ENCODE measurements at places on chromosomes 11 and 22. TPM values are rescaled to one million over a fixed set of nuclear protein-coding genes. Genes with fewer than 3 reads are reported as not detected.

DNA sequence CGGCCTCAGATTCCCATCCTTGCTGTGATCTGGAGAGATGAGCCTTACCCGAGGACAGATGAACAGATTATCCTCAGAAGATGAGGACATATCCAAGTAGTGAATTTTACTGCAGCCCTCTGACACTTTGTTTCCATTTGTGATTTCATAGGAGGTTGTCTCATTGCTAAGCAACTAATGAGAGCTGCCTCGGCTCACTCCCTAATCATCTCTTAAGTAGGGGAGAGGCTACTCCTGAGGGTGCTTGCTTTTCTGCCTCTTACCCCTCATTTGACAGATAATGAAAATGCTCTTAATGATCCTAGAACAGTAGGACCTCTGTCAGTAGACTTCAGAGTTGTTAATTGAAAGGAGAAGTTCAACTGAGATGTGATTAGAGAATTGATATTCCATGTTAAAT, 150.9 kb downstream of the TBC1D22A start:
- DNase-seq = no peak

Gene CENPM
- total RNA-seq = 59.3 TPM

Gene APOA4
- total RNA-seq = not detected

DNA sequence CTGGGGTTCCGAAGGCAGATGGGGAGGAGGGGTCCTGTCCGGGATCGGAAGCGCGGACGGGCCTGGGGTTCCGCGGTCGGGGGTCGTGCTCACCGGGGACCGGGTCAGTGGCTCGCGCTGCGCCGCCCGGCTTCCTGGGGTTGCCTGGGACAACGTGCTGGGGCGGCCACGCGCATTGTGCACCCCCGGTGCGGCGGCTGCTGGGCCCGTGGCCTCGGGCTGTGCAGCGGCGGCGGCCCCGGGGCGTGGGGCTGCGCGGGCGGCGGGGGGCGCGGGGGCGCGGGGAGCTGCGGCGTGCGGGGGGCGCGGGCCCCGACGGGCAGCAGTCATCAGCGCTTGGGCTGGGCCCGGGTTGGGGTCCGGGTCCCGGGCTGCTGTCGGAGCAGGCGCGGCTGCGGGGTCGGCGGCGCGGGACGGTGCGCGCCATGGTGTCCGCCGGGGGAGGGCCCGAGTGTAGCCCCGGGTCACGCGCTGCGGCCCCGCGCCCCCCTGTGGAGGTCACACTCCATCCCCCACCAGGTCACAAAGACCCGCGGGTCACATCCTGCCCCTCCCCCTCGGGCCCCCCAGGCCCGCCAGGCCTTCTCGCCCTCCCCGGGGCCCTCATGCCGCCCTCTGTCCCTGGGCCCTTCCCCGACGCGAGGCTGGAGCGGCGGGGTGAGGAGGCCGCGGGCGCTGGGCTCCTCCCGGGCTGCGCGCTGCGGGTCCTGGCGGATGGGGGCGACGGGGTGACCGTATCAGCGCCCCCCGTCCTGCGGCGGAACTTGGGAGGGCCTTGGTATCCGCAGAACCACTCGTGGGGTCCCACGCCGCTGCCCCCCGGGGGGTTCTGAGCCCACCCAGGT, at the start of gene TTLL8:
TSS of gene TTLL8 (minus strand) at position 238 of the 845 bp plus-strand sequence.
- DNase-seq = no peak

Gene RASSF10
- total RNA-seq = not detected

Gene OR6A2
- total RNA-seq = 0.53 TPM

DNA sequence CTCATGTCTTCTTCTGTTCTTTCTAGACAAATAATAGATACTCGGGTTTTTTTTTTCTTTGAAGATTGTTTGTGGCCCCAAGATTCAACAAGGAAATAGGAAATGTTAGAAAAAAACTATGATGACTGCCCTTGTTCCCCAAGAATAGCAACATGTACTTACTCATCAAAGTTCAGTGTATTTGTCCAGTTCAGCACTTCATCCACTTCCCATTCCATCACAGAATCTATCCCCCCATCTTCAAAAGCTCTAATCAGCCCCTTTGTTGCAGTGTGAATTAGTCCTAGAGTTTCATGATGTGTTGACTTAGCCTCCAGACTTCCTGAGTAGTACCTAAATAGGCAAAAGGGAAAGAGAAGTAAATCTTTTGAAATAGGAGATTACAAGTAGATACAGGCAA, 74.3 kb downstream of the C11orf65 start:
- DNase-seq = no peak

Gene PAFAH1B2
- 72.3 TPM for total RNA-seq

GRCh38 chr11:57426929-57427726, at the start of gene SLC43A3:
Gene SLC43A3 (minus strand): TSS chr11:57427121. CDS start chr11:57426172, 949 bp downstream.
- DNase-seq = peak; percentile 66

Gene BEST1
- not detected for total RNA-seq

Gene IGLL5
- total RNA-seq = not detected

- no peak for DNase-seq
Measured at GRCh38 chr22:47678048-47678447, 915.6 kb downstream of the TBC1D22A start.

GRCh38 chr11:119421351-119421750, 1.6 kb downstream of the THY1 start:
- DNase-seq = no peak

Gene DAGLA
- 0.07 TPM for total RNA-seq

DNA sequence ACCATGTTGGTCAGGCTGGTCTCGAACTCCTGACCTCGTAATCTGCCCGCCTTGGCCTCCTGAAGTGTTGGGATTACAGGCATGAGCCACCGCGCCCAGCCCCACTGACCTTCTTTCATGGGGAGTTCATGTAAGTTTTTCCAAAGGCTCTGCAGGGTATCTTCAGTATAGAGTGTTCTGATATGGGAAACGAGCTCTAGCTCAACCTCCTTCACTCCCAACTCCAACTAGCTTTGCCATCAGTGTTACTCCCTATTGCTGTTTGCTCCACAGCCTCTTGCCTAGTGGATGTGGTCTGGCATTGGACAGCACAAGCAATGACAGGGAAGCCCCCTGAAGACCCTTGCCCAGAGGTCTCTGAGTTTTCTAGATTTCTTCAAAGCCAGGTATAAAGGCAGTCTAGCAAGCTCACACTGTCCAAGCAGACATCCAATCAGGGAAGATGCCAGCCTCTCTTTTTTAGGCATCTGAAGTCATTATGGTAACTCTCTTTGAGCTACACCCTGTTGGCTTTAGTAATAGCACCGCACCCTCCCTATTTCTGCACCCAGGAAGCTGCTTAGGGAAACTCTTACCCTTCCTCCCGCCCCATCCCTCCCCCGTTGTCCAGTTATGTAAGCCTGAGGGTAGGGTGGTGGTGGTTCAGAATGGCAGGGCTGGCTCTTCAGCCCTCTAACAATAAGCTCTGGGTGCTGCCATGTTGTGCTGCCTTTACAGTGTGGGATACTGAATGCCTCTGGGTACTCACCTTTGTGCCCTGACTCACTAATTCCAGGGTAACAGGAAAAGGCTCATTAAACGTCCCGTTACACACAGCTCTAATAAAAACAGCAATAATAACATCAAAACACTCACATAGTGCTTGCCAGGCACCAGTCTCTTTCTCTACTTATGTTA, 41.4 kb upstream of the CLDN5 start:
- no peak for DNase-seq

Gene CRYBB2
- total RNA-seq = not detected

DNA sequence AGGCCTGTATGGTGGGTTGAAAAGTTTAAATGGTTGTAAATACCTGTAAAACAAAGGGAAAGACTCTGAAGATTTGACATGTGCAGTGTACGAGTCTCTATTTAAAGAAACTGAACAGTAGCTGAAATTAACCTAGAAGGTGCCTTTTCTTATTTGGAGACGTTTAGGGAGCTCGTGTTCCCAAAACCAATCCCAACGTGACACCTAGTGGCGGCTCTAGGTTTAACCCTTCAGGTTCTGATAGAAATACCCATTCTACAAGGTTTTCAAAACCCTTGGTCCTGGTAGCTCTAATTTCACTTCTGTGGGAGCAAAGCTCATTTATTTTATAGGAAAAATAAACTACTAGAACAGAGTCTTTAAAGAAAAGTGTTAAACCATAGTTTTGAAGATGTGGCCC, 258.3 kb downstream of the LRRC4C start:
- DNase-seq = no peak

DNA sequence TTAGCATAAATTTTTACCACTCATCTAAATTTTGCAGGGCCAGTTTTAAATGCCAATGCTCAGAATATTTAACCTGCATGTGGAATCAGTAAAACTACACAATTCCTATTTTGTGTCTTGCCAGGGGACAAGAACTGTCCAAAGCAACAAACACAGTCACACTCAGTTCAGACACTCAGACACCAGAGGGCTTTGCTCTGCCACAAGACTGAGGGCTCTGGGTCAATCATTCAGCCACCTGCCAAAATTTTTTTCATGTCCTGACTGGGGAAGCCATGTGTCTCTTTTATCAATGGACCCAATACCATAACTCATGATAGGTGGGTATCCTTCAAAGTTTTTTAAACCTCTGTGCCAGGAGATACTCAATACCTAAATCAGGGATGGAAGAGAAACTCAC, 304.0 kb upstream of the ANO3 start:
- no peak for DNase-seq

- DNase-seq = no peak
Measured at GRCh38 chr22:27173530-27173929, 516.1 kb downstream of the MIAT start.

Gene EFEMP2
- total RNA-seq = 8.8 TPM

Gene C11orf16
- total RNA-seq = not detected

Measured in activated T-helper 2 cell treated with anti-CD3 and anti-CD28 coated beads, Interferon-gamma antibody, Interleukin-2, Interleukin-4, amounts not matched to agents 10 μg/mL and 5 μg/mL and 100 μg/mL, durations not matched to agents 14 hours and 24 hours and 36 hours (primary cell).